ENCODE measurements at places on chromosomes 5 and 9. TPM values are rescaled to one million over a fixed set of nuclear protein-coding genes. Genes with fewer than 3 reads are reported as not detected.
A peak's percentile ranks its signal among the peaks of the same experiment; 100 is the strongest.

The ANKRD34B gene
- not detected for total RNA-seq

The C1QTNF2 gene
- total RNA-seq: 3.7 TPM

The HAND1 gene
- total RNA-seq: not detected

The LPAR1 gene
- 35.4 TPM for total RNA-seq

The RNF180 gene
- total RNA-seq: 7.9 TPM

The HAVCR1 gene
- not detected for total RNA-seq

The SPATA6L gene
- total RNA-seq: not detected

The ACTBL2 gene
- total RNA-seq: not detected

The SMIM23 gene
- total RNA-seq: not detected

The SNX24 gene
- 21.1 TPM for total RNA-seq

The DRD1 gene
- 0.11 TPM for total RNA-seq

The C9orf153 gene
- not detected for total RNA-seq

The CTSL gene
- 97.8 TPM for total RNA-seq

- H3K27me3 ChIP-seq: no peaks in the 10 kb centered on the region
- H3K36me3 ChIP-seq: no peaks in the 10 kb centered on the region
- no peak overlapping the region for H3K4me3 ChIP-seq
These were observed 2002.9 kb upstream of the NUDT12 start for GRCh38 chr5:105565531-105565930.

GRCh38 chr9:16598316-16598715 is 272.2 kb downstream of the BNC2 start:
- no peak overlapping the region for H3K4me3 ChIP-seq
- DNase-seq: no peak
- no peaks in the 10 kb centered on the region for H3K4me1 ChIP-seq
- no peaks in the 10 kb centered on the region for H3K36me3 ChIP-seq
- no peaks in the 10 kb centered on the region for H3K27me3 ChIP-seq

DNA sequence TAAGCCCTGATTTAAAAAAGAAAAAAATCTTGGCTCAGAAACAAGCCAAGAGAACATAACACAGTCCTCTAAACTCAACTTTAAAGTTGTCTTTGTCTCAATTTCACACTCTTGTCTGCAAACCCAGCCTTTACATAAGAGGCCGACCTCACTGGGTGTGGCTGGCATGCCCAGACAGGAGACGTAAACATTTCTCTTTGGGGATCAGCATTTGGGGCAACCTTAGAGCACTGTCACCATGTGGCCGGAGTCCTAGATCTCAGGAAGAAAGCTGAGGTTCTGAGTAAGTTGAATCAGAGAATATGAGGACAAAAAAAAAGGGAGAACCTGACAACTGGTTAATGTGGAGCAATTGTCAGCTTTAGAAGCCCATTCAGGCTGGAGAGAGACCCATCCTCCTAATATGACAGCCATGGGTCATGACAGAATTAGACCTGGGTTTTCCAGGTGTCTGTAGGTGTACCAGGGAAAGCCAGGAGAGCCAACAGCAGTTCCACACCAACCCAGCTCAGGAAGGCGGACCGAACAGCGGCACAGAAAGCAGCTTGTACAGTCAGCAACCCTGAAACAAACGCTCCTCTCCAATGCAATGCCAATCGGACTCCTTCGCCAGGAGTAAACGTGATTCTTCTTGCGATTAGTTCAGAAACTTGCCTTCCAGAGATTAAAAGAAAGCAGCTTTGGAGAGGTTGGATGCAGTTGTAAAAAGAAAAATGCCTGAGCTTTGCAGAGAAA is 97.9 kb upstream of the MAP3K1 start:
- no peaks in the 10 kb centered on the region for H3K27me3 ChIP-seq
- H3K4me3 ChIP-seq: peak overlapping the region; percentile 37
- H3K4me1 ChIP-seq: peaks cover 8% of the 10 kb centered on the region
- peak overlapping the region; percentile 9 for H3K27ac ChIP-seq
- H3K36me3 ChIP-seq: no peaks in the 10 kb centered on the region

GRCh38 chr9:90062982-90063381 is 458.2 kb downstream of the GADD45G start:
- no peak overlapping the region for H3K27ac ChIP-seq
- no peak for DNase-seq
- H3K27me3 ChIP-seq: no peaks in the 10 kb centered on the region
- no peaks in the 10 kb centered on the region for H3K36me3 ChIP-seq
- H3K4me1 ChIP-seq: no peaks in the 10 kb centered on the region

GRCh38 chr9:27527702-27528075 is 1.9 kb downstream of the MOB3B start:
- H3K27me3 ChIP-seq: no peaks in the 10 kb centered on the region
- H3K36me3 ChIP-seq: no peaks in the 10 kb centered on the region
- H3K4me3 ChIP-seq: peak overlapping the region; percentile 88
- no peak for DNase-seq

DNA sequence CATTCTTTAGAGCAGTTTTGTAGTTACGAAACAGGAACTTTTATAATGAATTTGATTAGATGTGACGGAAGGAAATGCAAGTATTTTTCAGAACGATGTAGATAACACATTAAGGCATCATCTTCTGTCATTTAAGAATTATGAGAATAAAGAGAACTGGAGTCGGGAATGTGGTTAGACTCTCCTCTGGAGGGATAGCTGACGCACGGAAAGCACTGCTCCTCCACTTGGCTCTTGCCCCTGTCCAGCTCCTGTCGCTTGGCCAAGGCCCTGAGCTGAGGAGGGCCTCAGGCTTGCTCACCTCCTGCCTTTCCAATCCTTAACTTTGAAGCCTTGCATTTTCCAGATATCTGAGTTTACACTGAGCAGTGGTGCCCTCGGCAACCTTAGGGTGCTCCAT is 60.5 kb downstream of the MAP1B start:
- peak overlapping the region; percentile 93 for H3K27ac ChIP-seq
- no peak overlapping the region for H3K4me3 ChIP-seq
- H3K4me1 ChIP-seq: peaks cover 55% of the 10 kb centered on the region
- peaks cover 6% of the 10 kb centered on the region for H3K36me3 ChIP-seq
- no peaks in the 10 kb centered on the region for H3K27me3 ChIP-seq

DNA sequence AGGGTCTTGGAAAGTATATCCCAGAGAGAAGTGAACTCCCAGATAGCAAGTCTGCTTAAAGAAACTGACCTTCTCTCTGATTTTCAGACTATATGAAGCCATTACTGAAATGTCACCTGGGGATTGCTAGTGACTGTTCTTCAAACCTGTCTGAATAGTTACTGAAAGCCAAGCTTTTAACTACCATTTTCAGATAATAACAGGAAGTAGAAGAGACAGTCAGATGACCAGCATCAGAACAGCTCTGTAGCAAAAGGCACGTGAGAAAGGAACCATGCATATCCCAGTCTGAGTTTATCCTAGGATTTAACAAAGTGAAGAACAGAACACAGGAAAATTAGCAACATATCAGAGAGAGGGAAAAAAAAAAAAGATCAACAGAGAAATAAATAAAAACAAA is 74.9 kb upstream of the SELENOP start:
- H3K4me1 ChIP-seq: no peaks in the 10 kb centered on the region
- DNase-seq: no peak
- H3K36me3 ChIP-seq: no peaks in the 10 kb centered on the region
- H3K27me3 ChIP-seq: no peaks in the 10 kb centered on the region
- no peak overlapping the region for H3K4me3 ChIP-seq

GRCh38 chr5:72372923-72373322 is 52.8 kb downstream of the PTCD2 start:
- no peaks in the 10 kb centered on the region for H3K36me3 ChIP-seq
- H3K4me3 ChIP-seq: no peak overlapping the region
- DNase-seq: no peak

DNA sequence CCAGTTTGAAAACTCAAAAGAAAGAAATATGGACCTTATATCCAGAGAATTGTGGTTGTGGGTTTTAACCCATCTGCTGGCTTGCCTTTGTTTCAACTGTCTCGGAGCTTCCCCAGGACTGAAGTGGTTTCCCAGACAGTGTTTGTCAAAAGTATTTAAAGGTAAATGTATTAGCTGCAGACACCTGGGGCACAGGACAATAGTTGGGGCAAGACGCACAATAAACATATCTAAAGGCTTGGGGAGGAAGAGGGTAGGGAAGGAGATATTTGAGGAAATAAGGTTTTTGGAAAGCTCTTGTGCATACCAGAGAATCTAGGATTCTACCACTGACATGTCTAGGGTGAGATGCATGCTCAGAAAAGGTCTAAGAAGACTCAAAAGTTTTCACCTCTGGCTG is 99.0 kb downstream of the ADAMTS2 start:
- H3K36me3 ChIP-seq: no peaks in the 10 kb centered on the region
- H3K4me3 ChIP-seq: no peak overlapping the region
- no peaks in the 10 kb centered on the region for H3K4me1 ChIP-seq
- DNase-seq: no peak
- no peak overlapping the region for H3K27ac ChIP-seq

- H3K27me3 ChIP-seq: no peaks in the 10 kb centered on the region
- no peak overlapping the region for H3K27ac ChIP-seq
- H3K36me3 ChIP-seq: peaks cover 69% of the 10 kb centered on the region
- H3K4me1 ChIP-seq: no peaks in the 10 kb centered on the region
- peak; percentile 31 for DNase-seq
These were observed 30.1 kb downstream of the NIPSNAP3B start for GRCh38 chr9:104794070-104794469.

DNA sequence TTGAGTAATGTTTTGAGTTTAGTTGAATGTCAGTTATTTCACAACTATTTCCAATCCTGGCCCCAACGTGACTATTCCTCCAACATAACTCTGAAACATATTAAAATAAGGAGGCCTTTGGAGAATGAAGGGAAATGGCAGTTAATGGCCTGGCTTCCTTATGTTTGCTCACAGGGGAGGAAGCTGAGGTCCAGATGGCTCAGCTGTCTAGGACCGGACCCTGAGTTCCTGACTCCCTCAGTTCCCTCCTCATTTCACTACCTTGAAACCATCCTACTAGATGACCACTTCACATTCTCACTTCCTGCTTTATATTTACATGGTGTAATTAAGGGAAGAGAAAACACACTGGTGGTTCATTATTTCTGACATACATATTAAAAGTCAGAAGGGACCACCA is 6.6 kb downstream of the OTULINL start:
- no peaks in the 10 kb centered on the region for H3K4me1 ChIP-seq
- H3K27ac ChIP-seq: no peak overlapping the region
- no peak overlapping the region for H3K4me3 ChIP-seq

DNA sequence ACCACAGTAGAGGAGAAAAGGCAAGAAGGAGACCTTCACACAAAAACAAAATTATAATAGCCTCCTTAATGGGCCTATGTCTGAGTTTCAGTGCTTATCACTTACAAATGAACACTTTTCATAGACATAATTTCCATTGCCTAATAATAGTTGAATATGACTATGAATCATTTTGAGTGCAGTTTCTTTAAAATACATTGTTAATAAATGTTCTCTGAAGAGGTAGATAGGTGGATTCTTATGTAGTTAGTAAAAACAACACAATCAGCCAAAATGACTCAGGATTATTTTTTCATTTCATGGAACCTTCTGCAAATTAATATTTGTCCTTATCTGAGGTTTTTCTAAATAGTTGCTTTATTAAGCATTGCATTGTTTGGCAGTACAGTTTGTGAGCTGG is 45.6 kb downstream of the DAPK1 start:
- H3K4me3 ChIP-seq: no peak overlapping the region
- H3K36me3 ChIP-seq: no peaks in the 10 kb centered on the region
- no peak overlapping the region for H3K27ac ChIP-seq

GRCh38 chr9:37029304-37029775 is 4.7 kb downstream of the PAX5 start:
- H3K27me3 ChIP-seq: peaks cover 81% of the 10 kb centered on the region
- H3K4me3 ChIP-seq: peak overlapping the region; percentile 6
- peaks cover 21% of the 10 kb centered on the region for H3K4me1 ChIP-seq
- H3K27ac ChIP-seq: no peak overlapping the region

- H3K4me3 ChIP-seq: no peak overlapping the region
- H3K27me3 ChIP-seq: no peaks in the 10 kb centered on the region
- peaks cover 19% of the 10 kb centered on the region for H3K4me1 ChIP-seq
- peak overlapping the region; percentile 52 for H3K27ac ChIP-seq
- no peaks in the 10 kb centered on the region for H3K36me3 ChIP-seq
These were observed 44.7 kb upstream of the ITGA1 start for GRCh38 chr5:52743012-52743411.

GRCh38 chr5:107513337-107514085 is 157.2 kb downstream of the EFNA5 start:
- H3K27me3 ChIP-seq: no peaks in the 10 kb centered on the region
- no peak for DNase-seq
- H3K27ac ChIP-seq: no peak overlapping the region
- H3K4me1 ChIP-seq: no peaks in the 10 kb centered on the region
- no peaks in the 10 kb centered on the region for H3K36me3 ChIP-seq
- no peak overlapping the region for H3K4me3 ChIP-seq

DNA sequence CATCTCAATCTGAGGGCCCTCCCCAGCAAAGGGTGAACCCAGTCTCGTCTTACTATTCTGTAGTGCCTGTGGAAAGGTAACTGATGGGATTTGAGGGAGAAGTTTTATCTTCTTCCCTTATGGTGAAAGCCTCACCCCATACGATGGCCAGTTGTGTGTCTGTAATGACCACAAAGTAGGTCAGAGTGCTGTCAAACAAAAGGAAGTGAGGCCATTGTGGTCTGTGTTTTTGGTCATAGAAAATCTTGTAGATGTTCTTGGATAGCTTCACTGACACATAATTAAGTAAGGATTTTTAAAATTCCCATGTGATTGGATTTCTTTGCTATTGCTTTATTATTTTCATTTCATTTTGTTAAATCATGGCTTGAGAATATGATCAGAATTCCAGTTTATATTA is 505.1 kb upstream of the KLF4 start:
- H3K27ac ChIP-seq: no peak overlapping the region
- DNase-seq: no peak
- H3K4me3 ChIP-seq: no peak overlapping the region
- H3K27me3 ChIP-seq: no peaks in the 10 kb centered on the region
- H3K4me1 ChIP-seq: no peaks in the 10 kb centered on the region

- H3K36me3 ChIP-seq: no peaks in the 10 kb centered on the region
- no peaks in the 10 kb centered on the region for H3K4me1 ChIP-seq
- no peaks in the 10 kb centered on the region for H3K27me3 ChIP-seq
- no peak overlapping the region for H3K4me3 ChIP-seq
- H3K27ac ChIP-seq: no peak overlapping the region
- DNase-seq: no peak
These were observed 640.0 kb downstream of the RAB3C start for GRCh38 chr5:59222687-59223511.

DNA sequence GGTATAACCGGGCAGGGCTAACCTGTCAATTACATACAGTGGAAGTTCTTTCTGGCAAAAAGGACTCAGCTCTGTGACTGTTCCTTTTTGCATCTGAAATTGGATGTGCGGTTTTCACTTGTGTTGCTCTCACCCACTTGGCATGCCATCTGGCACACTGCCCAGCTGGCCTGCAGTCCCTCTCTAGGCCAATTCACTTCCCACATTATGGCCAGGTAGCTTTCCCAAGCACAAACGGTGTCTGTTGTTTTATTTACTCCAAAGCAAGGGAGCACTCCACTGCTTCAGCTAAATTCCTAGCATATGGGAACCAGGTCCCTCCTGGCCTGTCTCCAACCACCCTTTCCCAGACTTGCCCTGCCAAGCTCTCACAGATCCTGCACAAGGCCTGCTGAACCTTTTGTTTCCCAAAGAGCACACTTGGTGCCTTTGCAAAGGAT is 132.5 kb downstream of the SEMA6A start:
- no peaks in the 10 kb centered on the region for H3K4me1 ChIP-seq
- H3K27ac ChIP-seq: no peak overlapping the region
- no peaks in the 10 kb centered on the region for H3K27me3 ChIP-seq
- no peaks in the 10 kb centered on the region for H3K36me3 ChIP-seq
- DNase-seq: no peak

GRCh38 chr5:118825226-118825625 is 163.1 kb downstream of the DTWD2 start:
- no peaks in the 10 kb centered on the region for H3K27me3 ChIP-seq
- H3K27ac ChIP-seq: no peak overlapping the region
- H3K36me3 ChIP-seq: no peaks in the 10 kb centered on the region
- no peak for DNase-seq
- H3K4me3 ChIP-seq: no peak overlapping the region

- DNase-seq: no peak
- H3K4me1 ChIP-seq: no peaks in the 10 kb centered on the region
- no peak overlapping the region for H3K27ac ChIP-seq
- H3K4me3 ChIP-seq: no peak overlapping the region
- H3K36me3 ChIP-seq: no peaks in the 10 kb centered on the region
These were observed 135.0 kb downstream of the TAF11L14 start for GRCh38 chr5:17769277-17769676.
